ENCODE measurements at places on chromosomes 12 and 14.

DNA sequence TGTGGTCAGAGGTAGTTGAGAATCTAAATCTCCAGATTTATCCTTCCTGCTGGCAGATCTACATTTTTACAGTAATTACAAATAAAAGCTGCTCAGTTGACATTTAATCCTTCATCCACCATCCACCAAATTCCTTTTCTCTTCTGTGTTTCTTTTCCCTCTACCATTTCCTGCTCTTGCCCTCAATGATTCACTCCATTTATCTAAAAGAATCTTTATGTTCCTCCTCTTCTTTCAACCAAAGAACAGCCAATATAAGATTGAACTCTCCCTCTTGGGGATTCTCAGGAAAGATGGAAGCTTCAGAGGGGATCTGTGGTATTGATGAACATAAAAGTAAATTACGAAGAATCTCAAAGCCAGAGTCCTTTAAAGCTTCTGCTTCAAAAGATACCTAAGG, 4.4 kb downstream of the MAP4K5 start:
- no peak for DNase-seq

- DNase-seq, result no peak
Measured at GRCh38 chr12:3565985-3566384, 75.0 kb downstream of the PRMT8 start.

GRCh38 chr14:51547701-51548100, 104.0 kb upstream of the FRMD6 start:
- no peak for DNase-seq

GRCh38 chr14:68444449-68445168, 348.3 kb downstream of the ZFP36L1 start:
- DNase-seq, result no peak

DNA sequence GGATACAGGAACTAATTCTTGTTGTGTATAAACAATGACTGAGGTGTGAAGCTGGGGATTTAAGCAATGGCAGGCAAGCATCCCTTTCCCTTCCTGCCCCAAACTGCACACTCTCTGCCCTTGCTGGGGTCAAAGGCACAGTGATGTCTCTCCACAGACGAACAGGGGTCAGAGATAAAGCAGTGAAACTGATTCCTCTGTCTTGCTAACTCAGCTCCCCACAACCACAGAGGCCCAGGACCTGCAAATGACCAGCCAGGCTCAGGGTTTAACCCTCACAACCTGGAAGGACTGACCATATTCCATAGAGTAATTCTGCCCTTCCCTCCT, 67.2 kb downstream of the CCDC88C start:
- no peak for DNase-seq

DNA sequence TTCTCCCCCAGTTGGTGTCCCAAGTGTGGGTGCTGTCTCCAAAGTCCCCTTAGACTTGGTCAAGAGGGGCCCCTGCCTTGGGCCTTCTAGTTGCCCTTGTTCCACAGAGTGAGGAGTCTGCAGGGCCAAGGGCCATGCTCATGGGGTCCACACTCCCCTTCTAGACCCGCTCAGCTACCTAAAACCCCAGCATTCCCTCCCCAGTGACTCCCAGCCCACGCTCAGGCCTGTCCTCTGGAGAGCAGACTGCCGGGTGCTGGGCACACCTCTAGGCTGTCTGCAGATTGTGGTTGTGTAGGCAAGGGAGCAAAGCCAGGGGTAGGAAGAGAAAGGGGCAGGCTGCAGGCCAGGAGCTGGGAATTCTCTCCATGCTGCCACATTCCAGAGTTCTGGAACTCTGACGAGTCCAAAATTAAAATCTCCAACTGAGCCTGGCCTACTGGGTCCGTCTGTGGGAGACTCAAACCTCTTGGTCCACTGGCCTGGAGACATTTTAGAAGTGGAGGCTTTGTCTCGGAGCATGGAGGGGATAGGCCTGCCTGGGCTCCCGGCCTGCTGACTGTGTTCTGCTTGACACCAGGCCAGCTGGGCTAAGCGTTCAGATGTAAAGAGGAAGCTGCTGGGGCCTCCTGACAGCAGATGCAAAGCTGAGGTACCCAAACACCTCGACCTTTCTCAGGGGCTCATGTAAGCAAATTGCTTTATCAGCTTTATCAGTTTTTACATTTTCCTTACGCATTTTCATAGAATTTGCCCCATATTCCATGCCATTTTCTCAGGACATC, 13.7 kb upstream of the KRT5 start:
- no peak for DNase-seq

DNA sequence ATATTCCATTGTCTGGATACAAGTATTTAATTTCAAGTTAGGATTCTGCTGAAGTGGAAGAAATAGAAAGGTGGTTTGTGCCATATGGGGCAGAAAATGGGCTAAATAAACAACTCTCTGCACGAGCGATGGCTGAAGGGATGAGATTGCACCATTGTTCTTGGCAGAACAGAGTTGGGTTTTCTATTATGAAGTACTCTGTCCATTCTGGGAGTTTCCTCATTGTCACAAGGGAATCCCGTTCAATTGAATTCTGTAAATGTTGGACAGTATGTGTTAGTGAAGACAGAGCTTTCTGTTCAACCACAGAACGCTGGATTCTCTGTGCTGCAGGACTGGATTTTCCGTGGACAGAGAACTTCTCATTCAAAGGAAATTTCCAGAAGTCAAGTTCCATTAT, 345.5 kb upstream of the PRICKLE1 start:
- no peak for DNase-seq

GRCh38 chr14:50985859-50986331, 41.6 kb upstream of the PYGL start:
- DNase-seq, result no peak

GRCh38 chr12:14841761-14842160, 1.6 kb downstream of the ART4 start:
- DNase-seq, result no peak

- DNase-seq, result no peak
Measured at GRCh38 chr12:3119756-3120601, 42.8 kb downstream of the TSPAN9 start.

DNA sequence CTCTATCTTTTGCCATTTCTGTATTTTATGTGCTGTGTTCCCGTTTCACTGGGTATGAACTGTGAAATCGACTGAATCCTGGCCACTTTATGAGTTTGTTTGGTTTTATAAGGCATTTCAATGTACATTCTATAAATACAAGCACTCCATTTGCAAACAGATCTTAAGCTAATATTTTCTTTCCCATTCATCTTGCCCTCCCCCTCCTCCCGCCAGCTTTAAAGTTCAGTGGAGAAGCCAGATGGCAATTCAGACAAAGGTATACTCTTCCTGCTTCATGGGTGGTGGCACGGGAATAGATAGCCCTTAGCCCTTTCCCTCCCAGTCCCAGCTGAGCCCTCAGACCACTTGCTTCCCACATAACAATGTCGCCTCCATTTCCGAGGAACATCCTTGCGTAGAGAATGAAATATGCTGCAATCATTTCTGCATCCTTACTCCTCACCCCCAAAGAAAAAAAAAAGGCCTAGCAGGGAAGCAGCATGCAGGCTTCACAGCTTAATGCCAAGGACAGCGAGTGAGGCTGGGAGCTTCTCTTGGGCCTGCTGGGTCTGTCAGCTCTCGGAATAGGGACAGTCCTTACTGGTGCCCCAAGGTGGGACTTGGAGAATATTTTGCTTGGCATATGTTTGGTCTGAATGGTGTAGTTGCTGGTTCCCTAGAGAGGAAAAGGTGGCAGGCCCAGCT, 52.8 kb upstream of the SRSF5 start:
- DNase-seq, result no peak

- DNase-seq, result no peak
Measured at GRCh38 chr14:68476212-68477109, 316.4 kb downstream of the ZFP36L1 start.

DNA sequence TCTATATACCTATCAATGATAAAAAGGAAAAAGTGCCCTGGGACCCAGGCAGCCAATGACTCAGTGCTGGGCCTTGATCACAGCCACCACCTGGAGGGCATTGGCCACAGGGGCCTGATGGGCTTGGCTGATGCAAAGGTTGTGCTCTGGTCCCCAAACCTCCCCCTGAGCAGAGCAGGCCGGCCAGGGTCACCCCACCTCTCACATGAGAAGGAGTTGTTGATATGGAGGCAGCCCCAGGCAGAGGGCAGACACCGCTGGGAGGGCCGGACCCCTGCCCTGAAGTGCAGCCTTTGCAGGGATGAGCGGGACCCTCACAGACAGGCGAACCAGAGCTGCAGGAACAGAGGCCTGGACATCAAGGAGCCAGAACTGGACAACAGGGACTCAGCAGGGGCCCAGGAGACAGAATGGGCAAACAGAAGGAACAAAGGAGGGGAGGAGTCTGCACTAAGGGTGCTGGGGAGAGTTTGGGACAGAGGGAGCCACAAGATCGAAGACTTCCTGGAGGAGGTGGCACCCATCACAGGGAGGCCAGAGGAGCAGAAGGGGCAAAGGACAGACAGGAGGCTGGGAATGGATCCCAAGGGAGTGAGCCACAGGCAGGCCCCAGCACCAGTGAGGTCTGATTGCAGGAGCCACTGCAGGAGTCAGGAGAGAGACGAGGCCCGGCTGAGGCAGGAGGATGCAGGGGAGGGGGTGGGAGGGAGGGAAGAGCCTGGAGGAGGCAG, 105.0 kb downstream of the TNFAIP2 start:
- no peak for DNase-seq

GRCh38 chr14:51365241-51365965, 125.4 kb downstream of the TMX1 start:
- no peak for DNase-seq

GRCh38 chr14:55689981-55690871, 110.2 kb downstream of the KTN1 start:
- no peak for DNase-seq

DNA sequence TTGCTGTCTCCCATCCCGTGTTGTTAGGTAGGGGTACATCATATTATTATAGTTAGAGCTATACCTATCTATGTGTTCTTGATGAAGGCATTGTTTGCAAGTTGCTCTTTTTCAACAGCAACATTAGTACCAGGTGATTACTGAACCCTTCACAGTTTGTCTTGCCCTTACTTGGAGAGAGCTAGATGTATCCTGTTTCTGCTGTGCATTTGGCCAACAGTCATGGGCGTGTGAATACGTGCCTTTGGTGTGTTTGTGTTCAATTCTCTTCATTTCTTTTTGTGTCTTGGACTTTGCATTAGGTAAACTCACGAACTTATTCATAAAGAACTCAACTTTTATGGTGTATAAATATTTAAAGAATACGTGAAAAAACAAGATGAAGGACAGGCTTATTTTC, 14.3 kb downstream of the ARF6 start:
- no peak for DNase-seq

DNA sequence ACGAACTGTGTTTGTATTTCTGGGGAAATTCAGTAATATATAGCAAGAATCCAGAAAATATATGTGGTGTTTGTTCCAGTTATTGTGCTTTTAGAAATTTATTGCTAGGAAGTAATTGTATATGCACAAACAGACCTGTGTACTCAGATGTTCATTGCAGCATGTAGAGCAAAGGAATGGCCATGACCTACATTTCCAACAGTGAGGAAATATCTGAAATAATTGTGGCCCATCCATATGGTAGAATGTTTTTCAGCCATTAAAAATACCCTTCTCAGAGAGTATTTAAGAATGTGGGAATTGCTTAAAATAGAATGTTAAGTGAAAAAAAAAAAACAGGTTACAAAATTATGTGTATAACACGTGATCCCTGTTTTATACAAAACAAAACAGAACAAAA, 77.3 kb downstream of the TMX1 start:
- DNase-seq, result no peak

DNA sequence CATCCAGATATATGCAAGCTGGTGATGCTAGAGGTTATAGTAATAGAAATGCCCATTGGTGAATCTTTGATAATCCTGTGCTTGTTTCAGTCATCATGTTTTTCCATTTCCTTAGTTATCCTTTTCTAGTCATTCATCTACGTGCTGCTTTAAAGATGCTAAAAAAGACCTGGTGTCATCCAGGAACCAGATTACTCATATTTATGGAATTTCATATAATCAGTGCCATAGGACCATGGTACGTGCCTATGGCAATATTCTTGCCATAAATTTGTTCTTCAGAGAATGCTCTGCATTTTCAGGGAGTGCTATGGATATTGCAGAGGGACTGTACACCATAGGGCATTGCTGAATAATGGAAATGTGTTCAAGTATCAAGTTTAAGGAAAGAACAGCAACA, 267.3 kb downstream of the AKAP6 start:
- DNase-seq, result no peak

DNA sequence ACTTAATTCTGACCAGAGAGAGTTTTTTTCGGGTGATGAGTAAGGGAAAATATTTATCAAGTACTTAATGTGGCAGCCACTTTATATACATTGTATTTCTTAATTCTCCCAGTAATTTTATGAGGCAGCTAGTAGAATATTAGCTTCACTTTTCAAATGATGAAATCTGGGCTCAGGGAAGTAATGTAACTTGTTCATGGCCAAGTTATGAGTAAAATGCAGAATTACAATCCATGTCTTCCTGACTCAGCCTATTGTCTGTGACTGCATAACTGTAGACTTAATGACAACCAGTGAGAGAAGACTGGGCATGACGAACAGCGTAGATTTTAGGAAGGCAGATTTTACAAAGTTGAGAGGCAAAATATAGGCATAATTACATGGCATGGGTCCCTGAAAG, 106.7 kb upstream of the MIS18BP1 start:
- DNase-seq, result no peak

DNA sequence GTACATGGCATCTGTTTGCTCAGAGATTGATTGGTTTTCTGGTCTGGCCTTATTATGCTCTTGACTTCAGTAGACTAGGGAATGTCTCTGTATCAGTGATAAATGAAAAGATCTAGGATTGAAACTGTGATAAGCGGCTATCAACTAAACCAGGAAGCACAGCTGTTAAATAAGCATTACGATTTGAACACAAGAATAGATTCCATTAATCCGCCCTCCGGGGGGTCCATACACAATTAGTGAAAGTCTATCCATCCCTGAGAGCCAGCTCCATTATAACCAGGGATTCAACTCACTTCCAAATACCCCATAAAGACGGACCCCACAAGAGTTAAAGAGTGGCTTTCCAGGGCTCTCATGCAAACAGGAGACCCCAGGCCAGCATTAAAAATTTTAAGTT, 279.0 kb downstream of the GRIN2B start:
- DNase-seq, result no peak
